Neuronal stem cell (in vitro differentiated cells): ENCODE measurements at places on chromosomes 7 and 10.

DNA sequence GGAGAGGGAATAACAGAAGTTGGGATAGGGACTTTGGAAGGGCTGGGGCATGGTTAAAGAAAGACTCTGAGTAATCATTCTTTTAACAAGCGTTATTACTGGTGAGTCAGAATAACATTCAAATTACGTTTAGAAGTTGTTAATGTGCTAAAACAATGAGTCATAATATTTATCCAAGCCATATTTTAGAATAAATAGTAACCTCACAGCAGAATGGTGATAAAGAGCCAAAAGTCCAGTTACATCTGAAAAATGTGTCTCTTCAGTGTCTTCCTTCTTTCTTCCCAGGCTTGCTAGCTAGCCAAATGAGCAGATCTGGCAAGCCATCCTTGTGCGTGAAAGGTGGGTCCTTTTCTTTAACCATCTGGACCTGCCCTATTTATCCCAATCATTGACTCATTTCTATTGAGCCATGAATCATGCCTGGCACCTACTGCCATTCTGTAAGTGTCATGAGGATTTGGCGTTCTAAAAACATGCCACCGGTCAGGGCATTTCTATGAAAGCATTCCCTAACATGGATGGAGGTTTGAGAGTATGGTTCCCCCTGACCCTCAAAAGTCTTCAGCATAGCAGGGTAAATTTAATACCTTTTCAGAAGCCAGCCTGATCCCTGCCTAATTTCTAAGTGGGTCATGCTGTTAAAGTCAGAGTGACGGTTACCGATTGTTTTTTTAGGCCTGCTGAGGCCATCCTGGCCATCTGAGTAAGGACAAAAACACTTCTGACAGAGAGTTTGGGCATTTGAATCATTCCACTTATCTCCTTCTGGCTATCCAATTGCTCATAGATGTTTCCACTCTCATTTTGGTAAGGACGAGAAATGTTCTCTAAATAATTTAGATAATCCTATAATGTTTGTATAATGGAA is 26.9 kb downstream of the MYPN start:
- DNase-seq: no peak

GRCh38 chr7:117283371-117283770 is 39.5 kb downstream of the WNT2 start:
- DNase-seq: no peak

- no peak for DNase-seq
These were observed 4.4 kb upstream of the MAD1L1 start for GRCh38 chr7:2237109-2237602.

DNA sequence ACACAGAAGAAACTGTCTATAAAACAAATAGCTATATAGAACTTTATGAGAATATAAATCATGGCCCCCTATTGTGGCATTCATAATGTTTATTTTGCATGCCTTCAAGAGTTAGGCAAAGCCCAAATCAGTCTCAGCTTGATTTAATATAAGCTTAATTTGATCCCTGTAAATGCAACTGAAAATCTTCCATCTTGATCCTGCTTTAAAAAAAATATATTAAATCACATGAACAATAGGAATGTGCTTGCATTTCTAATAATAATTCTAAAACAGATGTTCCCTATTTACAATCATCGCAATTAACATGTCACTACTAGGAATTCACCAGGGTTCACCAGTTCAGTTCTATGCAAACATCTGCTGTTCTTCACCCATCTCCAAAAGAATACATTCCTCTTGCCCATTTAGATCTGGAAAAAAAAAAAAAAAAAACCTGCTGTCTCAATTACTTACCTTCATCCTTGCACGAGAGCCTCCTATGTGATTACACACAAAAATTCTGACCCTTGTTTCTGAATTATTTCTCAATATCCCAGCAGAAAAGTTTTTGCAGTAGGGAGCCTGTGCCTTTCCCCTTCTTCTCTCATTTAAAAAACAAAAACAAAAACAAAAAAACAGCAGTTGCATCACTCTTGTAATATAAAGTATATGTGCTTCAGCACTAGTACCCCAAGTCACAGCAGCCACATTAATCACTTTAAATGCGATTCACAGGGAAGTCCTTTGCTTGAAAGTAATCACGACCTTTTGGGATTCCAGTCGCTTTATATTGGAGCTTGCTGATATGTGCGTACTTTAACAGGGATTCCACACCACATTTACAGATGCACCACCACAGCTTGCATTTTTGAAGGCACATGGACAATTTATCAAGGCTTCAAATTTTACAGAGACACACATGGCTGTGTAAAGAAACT is 194.8 kb upstream of the KMT2E start:
- DNase-seq: no peak

GRCh38 chr7:14305233-14305866 is 315.9 kb upstream of the ETV1 start:
- DNase-seq: no peak

- DNase-seq: no peak
These were observed 5.5 kb downstream of the TACC2 start for GRCh38 chr10:121994429-121994941.

- DNase-seq: no peak
These were observed 23.2 kb upstream of the PIP4K2A start for GRCh38 chr10:22737587-22737986.

GRCh38 chr10:95389176-95389575 is 98.4 kb upstream of the PDLIM1 start:
- DNase-seq: no peak

DNA sequence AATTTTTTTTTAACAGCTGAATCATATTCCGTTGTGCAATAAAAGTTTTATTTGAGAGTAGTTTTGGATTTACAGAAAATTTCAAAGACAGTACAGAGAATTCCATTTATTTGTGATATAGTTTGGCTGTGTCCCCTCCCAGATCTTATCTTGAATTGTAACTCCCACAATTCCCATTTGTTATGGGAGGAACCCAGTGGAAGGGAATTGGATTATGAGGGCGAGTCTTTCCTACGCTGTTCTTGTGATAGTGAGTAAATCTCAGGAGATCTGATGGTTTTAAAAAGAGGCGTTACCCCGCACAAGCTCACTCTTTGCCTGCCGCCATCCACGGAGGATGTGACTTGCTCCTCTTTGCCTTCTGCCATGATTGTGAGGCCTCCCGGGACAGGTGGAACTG is 228.0 kb upstream of the MAGI2 start:
- no peak for DNase-seq

- DNase-seq: no peak
These were observed 69.4 kb downstream of the SAMD9 start for GRCh38 chr7:93048136-93048930.

DNA sequence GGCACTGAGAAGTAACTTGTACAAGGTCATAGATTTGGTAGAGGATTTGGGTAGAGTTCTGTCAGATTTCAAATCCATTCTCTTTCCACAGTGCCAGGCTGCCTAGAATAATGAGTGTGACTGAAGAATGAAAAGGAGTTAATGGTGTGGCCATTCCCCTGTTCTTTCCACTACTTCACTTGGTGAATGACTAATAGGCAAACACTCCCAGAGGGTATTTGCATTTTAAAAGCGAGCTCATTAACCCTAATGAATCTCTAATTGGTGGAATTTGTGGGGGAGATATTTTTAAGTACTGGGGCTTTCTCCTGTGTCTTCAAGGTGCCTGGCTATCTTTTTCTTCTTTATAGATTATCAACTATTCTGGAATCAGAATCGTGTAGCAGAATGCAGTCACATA is 74.8 kb upstream of the RPA3 start:
- DNase-seq: no peak

DNA sequence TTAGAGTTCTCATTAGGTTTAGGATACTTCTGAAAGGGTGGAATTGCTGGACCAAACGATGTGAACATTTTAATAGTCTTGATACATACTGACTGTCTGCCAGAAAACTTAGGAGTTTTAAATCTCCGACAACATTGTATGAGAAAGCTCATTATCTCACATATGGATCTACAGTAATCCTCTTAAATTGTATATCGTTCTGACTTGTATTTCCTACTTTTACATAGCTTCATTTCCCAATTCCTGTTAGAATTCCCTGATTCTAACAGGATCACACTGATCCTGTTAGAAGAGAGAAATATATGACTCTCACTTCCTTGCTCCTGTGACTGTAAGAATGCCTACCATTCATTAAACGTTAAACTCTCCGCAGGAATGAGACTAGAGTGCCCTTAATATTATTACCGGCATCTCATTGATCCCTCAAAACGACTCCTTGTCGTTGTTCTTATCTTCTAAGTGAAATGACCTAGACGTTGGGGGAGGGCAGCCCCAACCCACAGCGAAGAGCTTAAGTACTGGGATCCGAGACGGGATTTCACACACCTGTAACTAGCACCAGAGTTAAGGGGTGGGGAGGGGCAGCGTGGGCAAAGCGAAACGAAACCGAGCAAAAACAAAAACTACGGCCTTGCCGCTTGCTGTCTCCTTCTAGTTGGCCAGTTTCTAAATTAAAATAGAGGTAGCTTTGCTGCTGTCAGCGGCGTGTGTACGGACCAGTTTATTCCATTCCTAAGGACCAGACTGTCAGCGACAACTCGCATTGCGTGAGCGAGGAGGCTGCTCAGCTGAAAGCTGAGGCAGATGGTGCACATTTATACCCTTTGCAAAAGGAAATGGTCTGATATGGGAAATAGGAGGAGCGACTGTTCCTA is 678 bp upstream of the TMEM106B start:
- DNase-seq: no peak

- no peak for DNase-seq
These were observed 241.5 kb upstream of the IGFBP3 start for GRCh38 chr7:46162609-46163008.

GRCh38 chr10:22852712-22853353 is 75.0 kb upstream of the ARMC3 start:
- DNase-seq: no peak

DNA sequence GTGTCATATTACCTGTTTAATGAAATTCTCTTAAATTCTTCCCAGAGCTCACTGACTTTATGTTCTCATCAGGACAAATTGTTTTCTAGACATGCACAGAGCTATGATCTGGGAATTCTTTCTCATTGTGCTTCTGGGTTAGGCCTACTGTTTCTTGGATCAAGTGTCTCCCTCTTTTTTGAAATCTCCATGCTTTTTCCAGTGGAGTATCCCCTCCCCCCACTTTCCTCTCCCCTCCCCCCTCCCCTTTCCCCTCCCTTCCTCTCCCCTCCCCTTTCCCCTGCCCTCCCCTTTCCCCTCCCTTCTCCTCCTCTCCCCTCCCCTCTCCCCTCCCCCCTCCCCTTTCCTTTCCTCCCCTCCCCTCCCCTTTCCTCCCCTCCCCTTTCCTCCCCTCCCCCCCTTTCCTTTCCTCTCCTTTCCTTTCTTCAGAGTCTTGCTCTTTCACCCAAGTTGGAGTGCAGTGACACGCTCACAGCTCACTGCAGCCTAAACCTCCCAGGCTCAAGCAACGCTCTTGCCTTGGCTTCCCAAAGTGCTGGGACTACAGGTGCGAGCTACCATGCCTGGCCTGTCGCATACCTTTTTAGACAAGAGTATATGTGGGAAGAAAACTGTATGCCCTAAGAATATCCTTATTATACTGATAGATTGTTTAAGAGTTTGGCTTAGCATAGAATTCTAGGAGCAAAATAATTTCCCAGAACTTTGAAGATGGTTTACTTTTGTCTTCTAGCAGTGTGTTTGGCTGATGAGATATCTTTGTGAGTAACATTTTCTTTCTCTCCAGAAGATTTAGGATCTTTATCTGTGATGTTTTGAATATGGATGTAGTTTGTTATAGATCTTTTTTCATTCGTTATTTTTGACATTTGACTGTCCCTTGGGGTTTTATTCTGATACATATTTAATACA is 2.5 kb downstream of the DYNC2I1 start:
- peak; percentile 60 for DNase-seq

- no peak for DNase-seq
These were observed 15.6 kb downstream of the PNLIPRP2 start for GRCh38 chr10:116636385-116636784.

DNA sequence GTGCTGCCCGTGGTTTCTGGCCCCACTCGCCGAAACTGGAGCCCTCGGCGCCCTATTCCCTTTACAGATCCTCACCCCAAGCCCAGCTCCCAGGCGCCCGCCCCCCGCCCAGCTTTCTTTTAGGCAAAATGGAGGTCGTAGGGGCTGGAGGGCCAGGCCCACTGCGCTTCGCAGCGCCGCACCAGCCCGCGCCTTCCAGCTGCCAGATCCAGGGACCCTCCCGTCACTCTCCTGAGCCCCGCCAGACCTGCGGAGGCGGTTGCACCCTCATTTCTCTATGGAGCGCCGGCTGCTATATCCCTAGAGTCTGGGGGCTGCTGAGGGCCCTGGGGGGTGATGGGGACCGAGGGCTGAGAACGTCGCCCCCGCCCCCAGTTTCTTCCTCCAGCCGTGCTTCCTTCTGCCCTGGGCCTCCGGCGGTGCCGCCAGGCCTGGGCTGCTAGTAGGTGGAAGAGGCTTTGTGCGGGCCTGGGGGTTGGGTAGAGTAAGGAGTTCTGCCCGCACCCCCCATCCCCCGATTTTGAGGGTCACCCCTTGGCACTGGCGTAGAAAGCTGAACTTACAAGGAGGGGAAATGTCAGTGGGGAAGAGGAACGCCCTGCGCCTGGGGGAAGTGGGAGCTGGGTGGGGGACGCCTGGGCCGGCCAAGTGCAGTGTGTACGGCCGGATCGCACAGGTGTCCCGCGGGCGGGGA is 1.0 kb downstream of the GNB2 start:
- no peak for DNase-seq

DNA sequence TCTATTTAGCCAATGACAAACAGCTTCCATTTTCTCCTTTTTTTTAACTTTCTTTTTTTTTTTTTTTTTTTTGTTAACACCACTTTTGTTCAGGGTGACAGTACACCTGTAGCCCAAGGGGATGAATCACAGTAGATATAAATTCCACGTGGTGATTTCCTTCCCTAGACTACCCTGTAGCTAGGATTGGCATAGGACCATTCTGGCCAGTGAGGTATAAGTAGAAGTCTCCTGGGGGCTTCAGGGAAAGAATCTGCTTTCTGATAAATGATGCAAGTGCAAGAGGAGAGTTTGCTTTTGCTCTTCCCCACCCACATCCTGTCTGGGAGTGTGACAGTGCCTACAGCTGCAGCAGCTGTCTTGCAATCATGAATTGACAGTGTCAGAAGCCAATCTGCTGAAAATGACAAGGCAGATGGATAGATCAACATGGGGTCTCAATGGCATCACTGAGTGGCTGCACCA is 63.2 kb upstream of the TOMM7 start:
- DNase-seq: no peak

DNA sequence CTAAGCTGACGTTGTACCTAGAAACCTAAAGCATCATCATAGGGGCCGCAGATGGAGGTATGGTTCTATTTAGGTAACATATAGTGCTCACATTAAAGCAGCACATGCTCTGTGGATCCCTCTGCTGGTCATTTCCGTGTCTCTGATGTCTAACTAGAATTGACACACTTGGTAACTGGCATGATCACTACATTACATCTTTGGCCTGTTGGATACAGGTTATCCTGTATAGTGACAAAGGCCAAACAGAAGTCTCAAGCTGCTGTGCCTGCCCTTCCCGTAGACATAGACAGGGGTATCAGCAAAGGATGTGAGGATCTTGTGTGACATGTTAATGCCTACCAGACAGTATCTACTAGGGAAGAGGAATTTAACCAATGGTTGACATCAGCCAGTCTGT is 51.2 kb downstream of the KIF5B start:
- DNase-seq: no peak

DNA sequence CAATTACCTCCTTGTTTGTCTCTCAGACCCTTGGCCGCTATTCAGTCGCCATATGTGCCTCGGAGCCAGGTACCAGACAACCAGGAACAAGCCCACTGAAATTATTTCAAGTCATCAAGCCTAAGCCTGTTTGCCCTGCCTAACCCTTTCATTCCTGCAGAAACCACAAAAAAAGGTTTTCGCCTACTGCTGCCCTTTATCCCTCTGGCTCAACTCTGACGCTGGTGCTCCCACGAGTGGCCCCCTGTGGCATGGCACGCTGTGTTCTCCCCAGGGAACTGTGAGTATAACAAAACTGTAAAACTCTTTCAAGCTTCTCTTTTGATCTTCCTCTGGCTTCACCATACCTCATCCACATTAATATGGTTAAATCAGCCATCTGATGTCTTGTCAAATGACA is 215.7 kb upstream of the CDC14C start:
- DNase-seq: peak; percentile 11
